Right lung (tissue), 10 donors: ENCODE measurements at places on chromosomes 3 and 15.

- no peak for DNase-seq
Measured at GRCh38 chr3:27185231-27185989, 183.8 kb downstream of the NEK10 start.

- DNase-seq = no peak
Measured at GRCh38 chr15:101409621-101410020, 79.9 kb downstream of the PCSK6 start.

- DNase-seq = no peak
Measured at GRCh38 chr3:107382631-107383030, 5.4 kb downstream of the CCDC54 start.

DNA sequence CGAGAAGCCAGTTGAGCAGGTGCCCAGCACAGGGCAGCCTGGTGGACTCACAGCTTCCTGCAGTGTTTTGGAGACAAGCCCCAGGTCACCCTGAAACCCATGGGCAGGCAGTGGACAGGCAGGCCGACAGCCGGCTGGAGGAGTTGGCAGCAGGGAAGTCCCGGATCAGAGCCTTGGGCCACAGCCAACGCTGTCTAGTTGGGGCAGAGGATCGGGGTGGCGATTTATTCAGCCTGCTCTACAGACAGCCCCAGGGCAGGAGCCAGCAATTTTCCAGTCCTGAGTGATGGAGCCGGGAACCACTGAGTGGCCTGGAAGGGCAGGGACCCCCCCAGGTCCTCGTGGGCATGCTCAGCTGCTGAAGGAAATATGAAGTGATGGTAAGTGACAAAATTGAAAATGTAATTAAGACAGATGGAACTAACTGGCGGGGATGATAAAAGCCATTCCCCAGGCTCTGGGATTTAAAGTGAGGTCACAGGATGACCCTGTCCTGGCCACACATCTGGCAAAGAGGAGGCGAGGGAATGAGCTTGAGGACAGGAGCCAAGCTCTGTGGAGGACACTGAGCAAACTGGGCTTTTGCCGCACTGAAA, 34.4 kb upstream of the TBC1D21 start:
- peak; percentile 32 for DNase-seq

- DNase-seq = no peak
Measured at GRCh38 chr3:46448721-46449120, 16.0 kb downstream of the LTF start.

DNA sequence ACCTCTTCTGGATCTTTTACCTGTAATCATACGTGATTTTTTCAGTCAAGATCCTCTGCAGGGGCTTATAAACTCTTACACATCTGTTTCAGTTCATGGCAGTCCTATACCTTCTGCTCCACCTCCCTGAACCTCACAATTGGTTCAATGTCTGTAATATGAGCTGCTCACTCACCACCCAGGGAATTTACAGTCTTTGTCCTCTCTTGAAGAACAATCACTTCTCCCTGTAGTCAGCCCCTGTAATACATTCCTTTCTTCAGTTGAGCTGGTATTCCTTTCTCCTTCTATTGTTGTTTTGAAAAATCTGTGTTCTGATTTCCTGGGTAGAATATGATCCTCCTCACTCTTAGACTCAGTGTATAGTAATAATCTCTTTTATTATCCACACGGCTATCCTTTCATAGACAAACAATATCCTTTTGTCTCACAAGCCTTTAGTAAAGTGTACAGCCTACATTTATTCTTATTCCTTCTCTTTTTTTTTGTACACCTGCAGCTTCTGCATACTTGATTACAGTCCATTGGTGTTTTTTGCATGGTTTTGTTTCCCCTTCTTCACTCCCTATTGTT, 101.8 kb downstream of the NECTIN3 start:
- DNase-seq = no peak

DNA sequence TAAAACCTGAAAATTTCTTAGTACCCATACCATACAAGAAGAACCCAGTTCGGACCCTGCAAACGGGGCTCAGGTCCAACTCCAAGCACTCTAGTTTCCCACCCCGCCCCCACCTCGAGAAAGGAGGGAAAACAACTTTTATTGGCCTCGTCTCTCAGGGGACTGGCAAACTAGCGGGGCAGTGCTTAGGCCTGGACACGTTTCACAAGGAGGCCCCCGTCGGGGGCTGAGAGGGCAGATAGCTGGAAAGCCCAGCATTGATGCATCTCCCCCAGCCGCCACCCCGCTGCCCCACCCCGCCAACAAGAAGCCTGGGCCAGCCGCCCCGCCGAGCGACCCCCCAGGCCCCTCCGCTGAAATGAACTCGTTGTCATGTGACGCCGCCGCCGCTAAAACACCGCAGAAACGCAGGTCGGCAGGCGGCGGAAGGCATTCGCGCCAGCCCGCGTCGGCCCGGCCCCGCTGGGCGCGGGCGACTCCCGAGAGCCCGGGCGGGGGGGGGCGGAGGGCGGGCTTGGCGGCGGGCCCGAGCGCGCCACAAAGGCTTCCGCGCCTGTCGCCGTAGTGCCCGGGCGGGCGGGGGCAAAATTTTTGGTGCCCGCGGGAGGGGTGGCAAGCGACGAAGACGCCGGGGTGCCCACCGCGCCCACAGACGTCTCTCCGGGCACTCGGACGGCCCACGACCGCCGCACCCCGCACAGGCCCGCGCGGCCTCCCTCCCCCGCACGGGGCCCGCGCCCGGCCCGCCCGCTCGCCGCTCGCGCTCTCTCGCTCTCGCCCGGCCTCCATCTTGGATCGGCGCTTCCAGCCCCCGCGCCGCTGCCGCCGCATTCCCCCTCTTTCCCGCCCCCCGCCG, 634 bp downstream of the STAG1 start:
- peak; percentile 81 for DNase-seq
